Activated CD4-positive, CD25-positive, alpha-beta regulatory T cell (primary cell): ENCODE measurements at places on chromosomes 2 and 18.

- no peak for DNase-seq
Measured at GRCh38 chr2:38653380-38653714, 12.6 kb upstream of the GALM start.

- DNase-seq, result no peak
Measured at GRCh38 chr18:45802814-45803492, 22.5 kb upstream of the SIGLEC15 start.

GRCh38 chr18:457140-457519 is 43.4 kb downstream of the COLEC12 start:
- DNase-seq, result no peak

GRCh38 chr18:74774486-74774885 is 176.8 kb downstream of the ZNF407 start:
- no peak for DNase-seq

DNA sequence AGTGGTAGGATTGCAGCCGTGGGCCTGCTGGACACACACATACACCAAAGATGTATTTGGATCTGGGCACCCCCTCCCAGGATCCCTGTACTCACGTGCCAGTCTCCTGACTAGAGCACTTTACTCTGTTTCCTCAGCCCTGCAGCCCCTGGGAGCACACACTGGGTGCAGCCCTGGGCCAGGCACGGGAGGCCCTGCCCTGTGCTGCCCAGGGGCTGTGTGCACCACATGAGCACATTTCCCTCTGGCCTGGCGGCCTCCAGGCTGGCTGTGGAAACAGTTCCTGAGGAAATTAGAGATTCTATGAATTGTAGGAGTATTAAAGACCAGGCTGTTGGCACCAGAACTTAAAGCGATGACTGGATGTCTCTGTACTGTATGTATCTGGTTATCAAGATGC is 45.4 kb downstream of the BCL2L11 start:
- no peak for DNase-seq

- DNase-seq, result no peak
Measured at GRCh38 chr2:215611609-215612386, 175.9 kb upstream of the FN1 start.
